ENCODE measurements at places on chromosomes 7 and 10.

DNA sequence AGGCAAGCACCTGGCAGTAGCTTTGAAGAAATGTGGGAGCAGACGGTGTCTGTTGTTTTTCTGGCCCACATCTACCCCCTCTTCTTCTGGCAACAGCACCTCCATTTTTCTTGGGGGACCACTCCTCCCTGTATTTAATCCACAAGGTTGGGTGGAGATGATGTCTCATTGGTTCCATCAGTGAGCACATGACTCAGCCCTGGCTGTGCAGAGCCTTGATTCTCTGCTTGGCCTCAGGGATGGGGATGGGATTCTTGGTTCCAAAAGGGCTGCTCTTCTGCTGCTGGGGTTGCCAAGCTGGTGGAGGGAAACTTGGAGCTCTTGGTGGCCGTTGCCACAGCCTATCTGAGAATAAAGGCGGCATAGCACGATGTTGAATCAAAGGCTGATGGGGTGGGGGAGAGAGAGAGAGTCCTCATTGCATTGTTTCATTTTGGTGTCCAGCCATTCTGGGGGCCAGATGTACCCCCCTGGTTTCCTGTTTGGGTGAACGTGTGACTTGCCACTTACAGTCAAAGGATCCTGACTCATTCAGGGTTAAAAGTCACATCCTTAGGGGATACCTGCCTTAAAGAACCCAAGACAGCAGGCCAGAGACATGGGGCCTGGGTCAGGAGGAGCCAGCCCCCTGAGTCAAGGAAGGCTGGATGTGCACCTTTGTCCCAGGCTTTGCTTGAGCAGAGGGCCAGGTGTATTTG, 25.9 kb downstream of the GRK5 start:
- DNase-seq: no peak

GRCh38 chr10:93815304-93816096, 57.8 kb downstream of the LGI1 start:
- no peak for DNase-seq

DNA sequence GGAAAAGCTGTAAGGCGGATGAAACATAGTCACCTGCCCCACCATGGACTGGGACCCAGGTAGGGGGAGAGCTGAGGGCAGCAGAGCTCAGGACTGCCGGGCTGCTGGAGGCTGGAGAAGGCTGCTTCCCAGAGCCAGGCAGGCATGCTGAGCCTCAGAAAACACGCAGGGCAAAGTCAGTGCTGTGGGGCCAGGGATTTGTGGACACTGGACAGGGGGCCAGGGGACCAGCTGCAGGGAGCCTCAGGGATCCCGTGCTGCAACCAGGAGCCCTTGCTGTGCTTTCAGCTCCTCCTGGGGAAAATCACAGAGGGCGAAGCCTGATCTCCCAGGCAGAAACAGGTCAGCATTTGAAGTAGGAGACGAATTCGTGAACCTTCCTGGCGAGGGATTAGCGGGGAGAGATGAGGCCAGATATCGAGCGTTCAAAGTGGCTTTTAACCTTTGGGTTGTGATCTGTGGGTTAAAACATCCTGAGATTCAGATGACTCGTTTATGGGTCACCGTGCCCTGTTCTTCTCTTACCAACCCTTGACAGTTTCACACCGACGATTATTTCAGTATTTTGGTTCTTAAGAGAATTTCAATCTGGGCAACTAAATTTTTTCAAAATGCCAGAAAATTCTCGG, 85.6 kb upstream of the SHH start:
- DNase-seq: no peak

DNA sequence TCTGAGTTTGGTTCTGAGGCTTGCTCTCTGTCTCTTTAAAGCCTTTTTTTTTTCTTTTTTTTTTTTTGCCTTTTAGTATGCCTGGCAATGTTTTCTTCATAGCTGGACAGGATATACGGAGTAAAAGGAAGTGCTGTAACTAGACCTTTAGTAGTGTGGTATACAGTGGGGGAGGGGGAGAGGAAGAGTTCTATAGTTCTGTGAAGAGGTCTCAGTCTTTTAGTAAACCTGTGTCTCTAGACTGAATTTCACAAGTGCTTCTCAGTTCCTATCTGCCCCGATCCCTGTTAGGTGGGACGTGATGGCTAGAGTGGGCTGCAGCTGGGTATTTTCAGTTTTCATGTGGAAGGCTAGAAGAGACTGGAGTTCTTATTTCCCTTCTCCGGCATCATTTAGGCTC, 3.1 kb upstream of the ABCC2 start:
- DNase-seq: no peak

DNA sequence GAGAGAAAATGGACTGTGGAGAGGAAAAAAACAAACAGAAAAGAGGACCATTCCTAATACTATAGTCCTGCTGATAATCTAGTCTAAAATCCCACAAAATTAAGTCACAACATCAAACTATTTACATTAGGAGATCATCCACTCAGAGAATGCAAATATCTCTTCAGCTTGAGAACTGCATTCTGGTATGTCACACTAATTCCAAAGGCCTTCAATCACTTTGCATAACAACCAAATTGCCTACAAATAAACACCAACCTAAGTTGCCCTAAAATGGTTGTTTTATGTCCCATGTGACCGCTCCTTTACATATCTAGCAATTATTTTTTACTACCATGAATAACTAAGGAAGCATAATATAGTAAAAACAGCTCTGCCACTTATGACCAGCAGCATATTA, 264.3 kb downstream of the CACNA2D1 start:
- DNase-seq: no peak

GRCh38 chr10:132543916-132544743, 6.5 kb downstream of the INPP5A start:
- no peak for DNase-seq

GRCh38 chr10:16792675-16793074, 24.5 kb downstream of the RSU1 start:
- DNase-seq: no peak

DNA sequence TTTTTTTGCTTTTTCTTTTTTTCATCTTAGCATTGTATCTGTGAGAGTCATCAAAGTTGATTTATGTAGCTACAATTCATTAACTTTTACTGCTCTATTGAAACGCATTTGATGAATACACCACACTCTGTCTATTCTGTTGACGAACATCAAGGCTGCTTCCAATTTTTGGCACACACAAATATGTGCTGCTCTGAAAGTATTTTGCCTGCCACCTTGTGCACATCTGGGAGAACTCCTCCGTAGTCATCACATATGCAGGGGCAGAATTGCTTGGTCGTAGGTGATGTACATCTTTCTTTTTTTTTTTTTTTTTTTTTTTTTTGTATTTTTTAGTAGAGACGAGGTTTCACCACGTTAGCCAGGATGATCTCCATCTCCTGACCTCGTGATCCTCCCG, 796.8 kb downstream of the KCNMA1 start:
- no peak for DNase-seq

- DNase-seq: no peak
Measured at GRCh38 chr10:62583876-62584615, 209.9 kb downstream of the ZNF365 start.

DNA sequence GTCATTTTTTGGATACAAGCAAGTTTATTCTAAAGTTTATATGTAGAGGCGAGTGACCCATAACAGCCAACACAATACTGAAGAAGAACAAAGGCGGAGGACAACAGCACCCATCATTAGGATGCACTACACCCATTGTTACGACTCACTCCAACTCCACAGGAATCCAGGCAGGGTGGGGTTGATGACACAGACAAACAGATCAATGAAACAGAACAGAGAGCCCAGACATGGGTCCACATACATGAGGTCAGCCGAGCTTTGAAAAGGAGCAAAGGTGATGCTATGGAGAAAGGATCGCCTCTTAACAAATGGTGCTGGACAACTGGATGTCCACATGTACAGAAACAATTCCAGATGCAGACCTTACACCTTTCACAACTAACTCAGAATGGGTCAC, 426.4 kb downstream of the PTPRN2 start:
- DNase-seq: no peak

DNA sequence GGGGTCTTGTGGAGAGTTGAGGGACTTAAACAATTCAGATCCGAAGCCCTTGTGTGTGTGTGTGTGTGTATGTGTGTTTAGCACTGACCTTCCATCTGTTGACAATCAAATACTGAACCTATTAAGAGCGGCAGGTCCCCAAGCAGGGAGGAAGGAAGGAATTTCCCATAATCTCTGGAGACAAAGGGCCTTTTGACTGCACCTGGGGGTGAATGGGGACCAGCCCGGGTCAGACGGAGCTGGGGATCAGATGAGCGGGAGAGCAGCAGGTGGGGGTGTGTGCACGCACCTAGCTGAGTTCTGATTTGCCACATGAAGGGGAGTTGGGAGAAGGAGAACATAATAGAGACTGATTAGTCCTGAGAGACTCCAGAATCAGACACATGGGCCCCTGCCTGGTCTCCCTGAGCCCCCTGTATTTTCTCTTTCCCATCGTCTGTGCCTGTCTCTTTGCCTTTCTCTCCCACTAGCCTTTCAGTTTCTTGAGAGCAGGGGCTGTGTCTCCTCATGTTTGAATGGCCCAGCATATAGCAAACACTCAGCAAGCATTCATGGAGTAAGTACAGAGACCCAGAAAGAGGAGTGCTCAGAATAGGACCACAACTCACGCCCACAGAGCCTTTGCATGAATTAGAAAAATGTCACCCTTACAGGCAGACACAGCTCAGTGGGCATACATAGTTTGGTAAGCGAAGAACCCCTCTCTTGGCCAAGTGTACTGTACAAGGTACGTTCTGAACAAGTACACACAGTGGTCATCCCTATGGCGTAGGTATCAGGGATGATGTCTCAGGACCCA, 288.3 kb upstream of the HABP2 start:
- no peak for DNase-seq

GRCh38 chr10:17214526-17214925, 13.1 kb upstream of the TRDMT1 start:
- DNase-seq: no peak

DNA sequence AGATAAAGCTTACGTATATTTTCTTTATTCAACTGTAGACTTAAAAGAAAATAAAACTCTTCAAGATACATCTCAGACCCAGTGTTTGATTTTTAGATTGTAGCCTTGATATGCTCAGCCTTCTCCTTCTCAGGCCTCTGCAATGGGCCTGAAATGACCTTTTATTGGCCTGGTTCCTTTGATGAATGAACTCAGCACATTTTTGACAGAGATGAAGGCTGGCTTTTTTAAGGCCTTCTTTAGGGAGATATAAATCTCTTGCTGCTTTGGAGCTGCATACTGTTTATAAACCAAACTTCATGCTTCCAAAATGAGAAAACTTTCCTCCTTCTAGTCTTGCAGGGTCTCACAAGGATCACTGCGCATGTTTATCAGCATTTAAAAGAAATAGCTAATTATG, 1049.8 kb downstream of the LRMDA start:
- no peak for DNase-seq

DNA sequence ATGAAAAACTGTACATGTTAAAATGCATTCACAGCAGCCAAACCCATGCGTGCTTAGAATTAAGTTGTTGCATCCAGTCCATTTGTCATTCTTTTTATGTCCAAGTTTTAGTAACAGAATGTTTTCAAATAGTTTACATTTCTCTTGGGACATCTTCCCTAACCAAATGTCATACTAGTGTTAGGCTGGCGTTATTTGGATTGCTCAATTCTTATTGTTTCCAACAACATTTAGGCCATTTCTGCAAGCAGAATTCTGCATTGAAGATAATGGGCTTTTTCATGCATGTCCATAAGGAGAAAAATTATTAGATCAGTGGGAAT, 203.0 kb downstream of the HIBADH start:
- DNase-seq: no peak

DNA sequence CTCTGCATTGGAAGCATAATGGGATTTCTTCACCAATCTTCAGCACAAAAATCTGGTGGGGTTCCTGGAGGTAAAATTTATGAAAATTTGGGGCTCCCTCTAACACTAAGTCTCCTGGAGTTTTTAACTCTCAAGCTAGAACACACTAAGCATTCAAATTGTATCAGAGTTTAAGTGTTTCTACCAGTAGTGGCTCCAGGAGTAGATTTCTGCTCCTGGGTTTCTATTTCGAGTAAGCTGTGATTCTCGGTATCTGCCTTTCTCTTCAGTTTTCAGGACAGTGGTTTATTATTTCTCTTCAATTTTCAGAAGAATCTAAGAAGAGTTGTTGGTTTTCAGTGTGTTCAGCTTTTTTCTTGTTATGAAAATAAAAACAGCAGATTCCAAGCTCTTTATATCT, 566.4 kb upstream of the KCND2 start:
- DNase-seq: no peak

- DNase-seq: no peak
Measured at GRCh38 chr7:129824291-129825208, 128.2 kb downstream of the UBE2H start.

- no peak for DNase-seq
Measured at GRCh38 chr10:130434446-130435385, 298.5 kb downstream of the GLRX3 start.

DNA sequence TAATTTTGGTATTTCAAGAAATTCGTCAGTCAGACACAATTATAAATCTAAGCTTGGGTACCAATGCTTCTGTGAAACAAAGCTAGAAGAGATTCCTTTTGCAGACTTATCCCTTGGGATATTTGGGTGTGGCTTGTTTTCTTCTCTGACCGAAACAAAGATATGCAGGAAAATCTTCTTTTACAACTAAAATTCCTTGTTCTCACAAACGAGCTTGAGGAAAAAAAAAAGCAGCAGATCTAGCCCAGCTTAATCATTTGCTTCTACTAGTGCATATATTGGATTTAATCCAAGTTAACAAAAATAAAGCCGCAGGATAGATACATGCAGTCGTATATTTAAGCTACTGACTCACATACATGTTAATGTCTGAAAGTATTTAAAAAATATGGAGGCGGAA, 104.2 kb downstream of the PRTFDC1 start:
- no peak for DNase-seq

GRCh38 chr7:82010416-82010815, 240.6 kb upstream of the HGF start:
- DNase-seq: no peak

DNA sequence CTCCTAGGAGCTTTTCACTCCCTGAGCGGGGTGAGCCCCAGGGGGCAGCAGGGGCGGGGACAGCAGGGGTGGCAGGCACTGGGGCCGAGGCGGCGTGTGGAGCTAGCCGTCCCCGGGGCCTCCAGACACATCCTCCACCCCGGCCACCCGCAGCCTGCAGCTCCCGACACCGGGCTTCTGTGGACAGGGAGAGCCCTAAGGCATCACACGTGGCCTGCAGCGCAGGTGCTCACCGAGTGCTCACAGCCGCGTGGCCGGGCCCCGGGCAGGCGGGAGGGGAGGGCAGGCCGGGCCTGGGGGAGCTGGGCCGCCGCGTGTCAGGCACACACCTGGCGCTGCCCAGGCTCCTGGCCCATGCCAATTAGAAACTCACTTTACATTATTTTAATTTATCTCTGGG, 51.4 kb downstream of the MICALL2 start:
- DNase-seq: no peak

GRCh38 chr10:114839901-114840300, 18.3 kb downstream of the FHIP2A start:
- DNase-seq: no peak
